ENCODE measurements at places on chromosomes 7 and 10. TPM values are rescaled to one million over a fixed set of nuclear protein-coding genes. Genes with fewer than 3 reads are reported as not detected.

The BTBD16 gene
- total RNA-seq, result not detected

The TEX36 gene
- not detected for total RNA-seq

The SLC26A5 gene
- not detected for total RNA-seq

The SLC29A4 gene
- 1.1 TPM for total RNA-seq

The LRMDA gene
- not detected for total RNA-seq

The GBX1 gene
- not detected for total RNA-seq

The MOGAT3 gene
- 0.11 TPM for total RNA-seq

- no peaks in the 10 kb centered on the region for H3K4me1 ChIP-seq
- no peak for DNase-seq
- peaks cover 7% of the 10 kb centered on the region for H3K27me3 ChIP-seq
- no peak overlapping the region for H3K4me3 ChIP-seq
- H3K27ac ChIP-seq, result no peak overlapping the region
- H3K36me3 ChIP-seq, result no peaks in the 10 kb centered on the region
Measured at GRCh38 chr10:51718804-51719291, 19.5 kb upstream of the CSTF2T start.

GRCh38 chr7:47280114-47280513, 301.8 kb downstream of the TNS3 start:
- H3K4me3 ChIP-seq, result no peak overlapping the region
- no peak for DNase-seq
- H3K27ac ChIP-seq, result no peak overlapping the region
- H3K36me3 ChIP-seq, result no peaks in the 10 kb centered on the region
- no peaks in the 10 kb centered on the region for H3K27me3 ChIP-seq
- H3K4me1 ChIP-seq, result no peaks in the 10 kb centered on the region

DNA sequence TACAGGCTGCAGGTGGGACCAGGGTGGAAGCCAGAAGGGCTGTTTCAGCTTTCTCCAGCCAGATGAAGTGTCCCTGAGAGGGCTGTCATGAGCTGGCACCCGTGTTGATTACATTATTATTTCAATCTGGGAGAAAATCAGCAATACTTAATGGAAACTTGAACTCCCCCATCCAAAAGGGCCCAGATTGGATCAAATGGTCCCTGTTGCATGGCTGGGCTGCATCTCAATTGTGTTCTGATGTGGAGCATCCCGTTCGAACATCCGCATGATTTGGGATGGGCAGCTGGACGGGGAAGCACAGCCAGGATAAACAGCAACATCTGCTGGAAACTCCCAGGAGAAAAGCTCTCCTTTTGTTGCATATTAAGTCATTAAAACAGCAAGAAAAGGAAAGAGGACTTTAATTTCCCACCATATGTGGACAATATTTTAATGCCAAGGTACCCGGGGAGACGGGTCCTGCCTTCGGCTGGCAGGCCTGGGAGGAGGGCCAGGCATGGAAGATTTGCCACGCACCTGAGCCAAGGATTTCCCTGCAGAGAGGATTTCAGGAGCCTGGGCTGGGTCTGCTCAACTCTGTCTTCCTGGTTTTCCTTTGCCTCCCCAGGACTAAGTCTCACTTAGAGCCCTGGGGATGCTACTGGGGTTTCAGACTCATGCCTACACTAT, 52.4 kb downstream of the NPTX2 start:
- no peak for DNase-seq
- H3K36me3 ChIP-seq, result no peaks in the 10 kb centered on the region
- no peak overlapping the region for H3K27ac ChIP-seq
- H3K27me3 ChIP-seq, result no peaks in the 10 kb centered on the region
- H3K4me3 ChIP-seq, result no peak overlapping the region
- H3K4me1 ChIP-seq, result no peaks in the 10 kb centered on the region

- no peak for DNase-seq
- H3K4me3 ChIP-seq, result no peak overlapping the region
- no peaks in the 10 kb centered on the region for H3K36me3 ChIP-seq
- no peak overlapping the region for H3K27ac ChIP-seq
- no peaks in the 10 kb centered on the region for H3K4me1 ChIP-seq
Measured at GRCh38 chr10:125543796-125544195, 139.2 kb downstream of the TEX36 start.

DNA sequence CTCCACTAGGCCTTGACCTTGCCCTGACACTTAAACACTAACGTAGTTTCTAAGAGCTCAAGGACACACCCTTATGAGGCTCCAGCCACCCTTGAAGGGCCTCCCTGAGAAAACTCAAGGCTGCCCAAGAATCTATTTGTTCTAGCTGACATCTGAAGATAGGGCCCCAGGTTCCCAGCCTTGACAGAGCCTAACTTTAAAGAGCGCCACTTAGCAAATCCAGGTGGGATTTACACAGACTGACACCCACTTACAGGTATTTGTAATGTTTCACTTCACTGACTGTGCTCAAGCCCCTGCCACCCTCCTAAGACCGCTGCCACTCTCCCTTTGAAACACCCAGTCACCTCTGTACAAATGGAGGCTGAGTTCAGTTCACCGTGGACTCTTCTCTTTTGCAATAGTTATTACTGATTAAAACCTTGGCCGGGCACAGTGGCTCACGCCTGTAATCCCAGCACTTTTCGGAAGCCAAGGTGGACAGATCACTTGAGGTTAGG, 90.4 kb downstream of the SVOPL start:
- H3K4me3 ChIP-seq, result no peak overlapping the region
- no peaks in the 10 kb centered on the region for H3K27me3 ChIP-seq
- no peaks in the 10 kb centered on the region for H3K36me3 ChIP-seq
- no peaks in the 10 kb centered on the region for H3K4me1 ChIP-seq

GRCh38 chr7:12458520-12459131, 55.0 kb upstream of the VWDE start:
- H3K4me1 ChIP-seq, result no peaks in the 10 kb centered on the region
- H3K27ac ChIP-seq, result no peak overlapping the region
- H3K27me3 ChIP-seq, result no peaks in the 10 kb centered on the region
- DNase-seq, result no peak
- H3K4me3 ChIP-seq, result no peak overlapping the region

- H3K36me3 ChIP-seq, result no peaks in the 10 kb centered on the region
- H3K27ac ChIP-seq, result no peak overlapping the region
- no peaks in the 10 kb centered on the region for H3K27me3 ChIP-seq
- no peak overlapping the region for H3K4me3 ChIP-seq
Measured at GRCh38 chr10:34670081-34670480, 145.0 kb downstream of the PARD3 start.

DNA sequence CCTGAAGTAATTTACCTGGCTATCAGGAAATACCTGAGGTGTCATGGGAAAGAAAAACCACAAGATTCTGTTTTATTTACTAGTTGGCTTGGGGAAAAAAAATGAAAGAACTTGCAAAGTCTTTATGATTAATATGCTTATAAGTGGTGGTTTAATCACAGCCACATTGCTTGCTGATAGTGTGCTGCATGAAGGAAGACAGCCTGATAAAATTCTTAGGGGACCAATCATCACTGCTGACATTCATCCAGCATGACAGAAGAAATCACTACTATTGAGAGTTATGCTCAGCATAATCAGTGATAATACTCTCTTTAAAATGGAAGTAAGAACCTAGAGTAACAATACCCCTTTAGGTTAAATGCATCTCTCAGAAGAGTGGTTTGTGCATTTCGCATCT, 150.2 kb upstream of the LRRN3 start:
- H3K27ac ChIP-seq, result no peak overlapping the region
- H3K4me1 ChIP-seq, result no peaks in the 10 kb centered on the region
- no peaks in the 10 kb centered on the region for H3K36me3 ChIP-seq
- H3K4me3 ChIP-seq, result no peak overlapping the region
- DNase-seq, result no peak

GRCh38 chr7:27697861-27698430, 35.3 kb upstream of the HIBADH start:
- no peak overlapping the region for H3K27ac ChIP-seq
- H3K36me3 ChIP-seq, result no peaks in the 10 kb centered on the region
- H3K27me3 ChIP-seq, result no peaks in the 10 kb centered on the region

- no peak overlapping the region for H3K4me3 ChIP-seq
- H3K36me3 ChIP-seq, result no peaks in the 10 kb centered on the region
- no peak overlapping the region for H3K27ac ChIP-seq
- no peaks in the 10 kb centered on the region for H3K27me3 ChIP-seq
- DNase-seq, result no peak
- no peaks in the 10 kb centered on the region for H3K4me1 ChIP-seq
Measured at GRCh38 chr10:35226507-35226906, 99.9 kb downstream of the CREM start.

DNA sequence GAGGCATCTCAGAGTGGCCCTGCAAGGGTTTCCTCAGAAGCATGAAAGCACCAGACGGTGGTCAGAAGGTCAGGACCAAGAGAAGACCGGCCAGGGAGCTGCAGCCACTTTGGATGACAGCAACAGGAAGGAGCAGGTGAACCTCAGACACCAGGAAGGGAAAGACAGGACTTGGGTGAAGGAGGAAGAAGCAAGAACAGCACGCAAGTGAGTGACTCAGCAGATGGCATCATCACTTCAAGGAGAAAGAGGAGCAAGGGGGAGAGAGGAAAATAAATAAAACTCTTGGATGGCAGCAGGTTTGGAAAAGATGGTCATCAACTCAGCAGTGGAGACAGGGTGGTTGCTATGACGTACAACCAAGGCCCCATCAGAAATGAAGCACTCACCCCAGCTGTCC, 31.6 kb downstream of the NCAPG2 start:
- no peak overlapping the region for H3K27ac ChIP-seq
- no peak overlapping the region for H3K4me3 ChIP-seq
- DNase-seq, result no peak
- peaks cover 6% of the 10 kb centered on the region for H3K36me3 ChIP-seq
